ENCODE measurements at places on chromosomes 4 and X. TPM values are rescaled to one million over a fixed set of nuclear protein-coding genes. Genes with fewer than 3 reads are reported as not detected.

FAM149A gene
- total RNA-seq, result 13.8 TPM

SOD3 gene
- 22.3 TPM for total RNA-seq

BTK gene
- total RNA-seq, result 3.0 TPM

RASGEF1B gene
- 7.8 TPM for total RNA-seq

DGKK gene
- total RNA-seq, result not detected

PCSK1N gene
- total RNA-seq, result 10.1 TPM

Data from colonic mucosa (tissue), 4 donors.